A673 (cell line): ENCODE measurements at places on chromosomes 3 and 15. TPM values are rescaled to one million over a fixed set of nuclear protein-coding genes. Genes with fewer than 3 reads are reported as not detected.

- H3K27me3 ChIP-seq = no peaks in the 10 kb centered on the region
- no peak overlapping the region for H3K4me3 ChIP-seq
- H3K4me1 ChIP-seq = no peaks in the 10 kb centered on the region
- peaks cover 34% of the 10 kb centered on the region for H3K36me3 ChIP-seq
Observed at GRCh38 chr3:193614430-193614829, 21.4 kb downstream of the OPA1 start.

- no peaks in the 10 kb centered on the region for H3K27me3 ChIP-seq
- peaks cover 13% of the 10 kb centered on the region for H3K36me3 ChIP-seq
- peak; percentile 32 for DNase-seq
- peak overlapping the region; percentile 75 for H3K27ac ChIP-seq
Observed at GRCh38 chr3:106711650-106712049, 665.6 kb upstream of the CCDC54 start.

DNA sequence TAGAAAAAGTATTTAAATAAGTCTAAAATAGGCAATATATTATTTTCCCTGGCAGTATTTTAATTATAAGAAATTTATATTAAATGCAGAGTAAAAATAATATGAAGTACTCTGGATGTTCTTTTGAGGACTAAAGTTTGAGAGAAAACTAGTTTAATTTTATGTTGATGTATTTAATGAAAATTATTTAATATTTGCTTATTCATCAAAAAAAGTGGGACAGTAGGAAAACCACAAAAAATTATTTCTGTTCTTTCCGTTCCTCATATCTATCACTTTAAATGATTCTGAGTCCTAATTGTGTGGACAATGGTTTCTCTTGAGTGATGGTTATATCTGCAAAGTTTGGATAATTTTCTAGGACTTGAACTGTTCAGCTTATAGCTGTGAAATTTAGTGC, 147.2 kb upstream of the TNIK start:
- no peaks in the 10 kb centered on the region for H3K27me3 ChIP-seq
- no peak for DNase-seq
- H3K27ac ChIP-seq = no peak overlapping the region
- no peaks in the 10 kb centered on the region for H3K4me1 ChIP-seq
- no peaks in the 10 kb centered on the region for H3K36me3 ChIP-seq
- H3K4me3 ChIP-seq = no peak overlapping the region

DNA sequence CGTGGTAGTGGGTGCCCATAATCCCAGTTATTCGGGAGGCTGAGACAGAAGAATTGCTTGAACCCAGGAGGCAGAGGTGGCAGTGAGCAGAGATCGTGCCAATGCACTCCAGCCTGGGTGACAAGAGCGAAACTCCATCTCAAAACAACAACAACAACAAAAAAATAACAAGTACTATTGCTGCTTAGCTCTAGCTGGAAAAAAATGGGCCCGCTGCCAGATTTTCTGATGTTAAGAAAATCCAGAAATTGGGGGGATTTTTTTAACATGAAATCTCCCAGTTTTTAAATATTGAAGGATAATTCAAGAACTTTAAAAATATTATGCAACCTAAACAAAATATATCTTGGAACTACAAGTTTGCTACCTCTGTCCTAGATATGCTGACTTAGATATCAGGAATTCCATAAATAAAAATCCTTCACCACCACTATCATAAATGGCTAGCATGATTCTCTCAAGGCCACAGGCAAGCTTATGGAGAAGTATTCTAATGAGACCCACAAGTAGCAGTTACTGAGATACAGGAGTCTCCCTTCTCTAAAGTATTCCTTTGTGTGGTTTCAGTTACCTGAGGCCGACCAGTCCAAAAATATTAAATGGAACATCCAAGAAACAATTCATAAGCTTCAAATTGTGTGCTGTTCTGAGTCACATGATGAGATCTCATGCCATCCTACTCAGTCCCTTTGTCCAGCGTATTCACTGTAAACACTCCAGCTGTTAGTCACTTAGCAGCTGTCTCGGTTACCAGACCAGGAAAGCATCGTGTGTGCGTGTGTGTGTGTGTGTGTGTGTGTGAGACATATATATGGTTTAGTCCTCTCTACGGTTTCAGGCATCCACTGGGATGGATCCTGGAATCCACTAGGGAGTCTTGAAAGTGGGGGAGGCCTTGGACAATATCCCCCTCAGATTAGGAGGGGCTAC, 277.2 kb downstream of the TBL1XR1 start:
- H3K27me3 ChIP-seq = no peaks in the 10 kb centered on the region
- H3K27ac ChIP-seq = no peak overlapping the region
- H3K4me3 ChIP-seq = no peak overlapping the region
- no peak for DNase-seq
- H3K4me1 ChIP-seq = no peaks in the 10 kb centered on the region

DNA sequence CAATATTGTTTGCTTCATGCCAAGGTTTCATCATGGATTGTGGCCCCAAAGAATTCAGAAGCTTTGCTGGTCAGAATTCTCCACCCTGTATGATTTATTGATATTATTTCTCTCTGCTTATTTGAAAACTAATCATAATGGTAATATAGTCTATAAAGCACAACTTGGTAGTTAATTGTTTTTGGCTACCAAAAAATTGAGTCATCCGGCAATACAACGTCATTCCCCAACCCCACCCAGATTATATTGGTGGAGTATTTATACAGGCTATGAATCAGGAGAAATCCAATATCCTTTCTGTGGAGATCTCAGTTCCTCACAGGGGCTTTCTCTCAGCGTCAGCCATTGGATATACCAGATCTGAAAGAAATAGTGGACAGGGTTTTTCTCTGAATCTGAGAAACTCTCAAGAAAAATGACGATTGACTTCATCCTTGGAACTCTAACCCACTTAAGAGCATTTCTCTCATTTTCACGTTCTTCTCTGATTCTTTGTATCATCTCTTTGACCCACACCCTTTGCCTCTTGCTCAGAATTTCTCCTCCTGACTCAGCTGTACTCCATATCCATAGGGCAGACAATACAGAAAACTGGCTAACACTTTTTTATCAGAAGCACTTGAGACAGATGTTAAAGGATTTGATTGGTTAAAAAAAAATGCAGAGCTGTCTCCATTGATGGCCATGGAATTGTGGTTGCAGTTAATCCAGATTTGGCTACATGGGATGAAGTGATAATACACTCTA, 1055.8 kb upstream of the CADM2 start:
- no peak for DNase-seq
- no peaks in the 10 kb centered on the region for H3K36me3 ChIP-seq
- no peaks in the 10 kb centered on the region for H3K27me3 ChIP-seq
- H3K4me1 ChIP-seq = no peaks in the 10 kb centered on the region
- no peak overlapping the region for H3K27ac ChIP-seq
- no peak overlapping the region for H3K4me3 ChIP-seq

DNA sequence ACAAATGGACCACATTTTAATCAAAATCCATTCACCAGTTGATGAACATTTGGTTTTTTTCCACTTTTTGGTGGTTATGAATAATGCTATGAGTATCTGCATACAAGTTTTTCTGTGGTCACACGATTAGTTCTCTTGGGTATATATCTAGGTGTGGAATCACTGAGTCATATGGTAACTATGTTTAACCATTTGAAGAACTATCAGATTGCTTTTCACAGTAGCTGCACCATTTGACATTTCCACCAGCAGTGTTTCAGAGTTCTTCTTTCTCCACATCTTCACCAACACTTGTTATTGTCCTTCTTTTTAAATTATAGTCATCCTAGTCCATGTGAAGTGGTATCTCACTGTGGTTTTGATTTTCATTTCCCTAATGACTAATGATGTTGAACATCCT, 33.3 kb upstream of the ATG7 start:
- H3K4me3 ChIP-seq = no peak overlapping the region
- H3K27ac ChIP-seq = no peak overlapping the region
- no peaks in the 10 kb centered on the region for H3K36me3 ChIP-seq
- no peaks in the 10 kb centered on the region for H3K4me1 ChIP-seq
- no peak for DNase-seq
- H3K27me3 ChIP-seq = no peaks in the 10 kb centered on the region

- H3K4me1 ChIP-seq = peaks cover 49% of the 10 kb centered on the region
- peak overlapping the region; percentile 81 for H3K27ac ChIP-seq
- DNase-seq = peak; percentile 91
Observed at GRCh38 chr15:60379525-60380274, 18.1 kb downstream of the ANXA2 start.

- H3K36me3 ChIP-seq = no peaks in the 10 kb centered on the region
- H3K4me1 ChIP-seq = no peaks in the 10 kb centered on the region
- no peaks in the 10 kb centered on the region for H3K27me3 ChIP-seq
Observed at GRCh38 chr3:8593021-8593827, 51.4 kb downstream of the SSUH2 start.

DNA sequence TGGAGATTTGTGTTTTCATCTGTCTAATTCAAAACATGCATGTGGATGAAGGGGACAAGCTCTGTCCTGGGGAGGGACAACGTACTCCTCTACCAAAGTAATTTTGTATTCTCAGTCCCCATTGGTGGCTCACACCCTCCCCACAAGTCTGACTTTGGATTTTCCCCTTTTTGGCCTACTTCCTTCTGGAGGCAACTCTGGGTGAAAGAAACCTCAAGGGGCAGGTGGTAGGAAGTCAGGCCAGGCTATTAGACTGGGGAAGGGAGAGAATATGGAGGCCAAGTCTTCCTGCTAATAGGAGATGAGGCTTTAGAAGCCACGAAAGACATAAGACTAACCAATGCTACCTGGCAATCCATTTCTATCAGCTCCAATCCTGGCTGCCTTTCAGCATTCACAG, 124.9 kb upstream of the RASGRP1 start:
- DNase-seq = no peak
- no peak overlapping the region for H3K27ac ChIP-seq
- no peaks in the 10 kb centered on the region for H3K27me3 ChIP-seq
- no peaks in the 10 kb centered on the region for H3K4me1 ChIP-seq
- no peaks in the 10 kb centered on the region for H3K36me3 ChIP-seq

DNA sequence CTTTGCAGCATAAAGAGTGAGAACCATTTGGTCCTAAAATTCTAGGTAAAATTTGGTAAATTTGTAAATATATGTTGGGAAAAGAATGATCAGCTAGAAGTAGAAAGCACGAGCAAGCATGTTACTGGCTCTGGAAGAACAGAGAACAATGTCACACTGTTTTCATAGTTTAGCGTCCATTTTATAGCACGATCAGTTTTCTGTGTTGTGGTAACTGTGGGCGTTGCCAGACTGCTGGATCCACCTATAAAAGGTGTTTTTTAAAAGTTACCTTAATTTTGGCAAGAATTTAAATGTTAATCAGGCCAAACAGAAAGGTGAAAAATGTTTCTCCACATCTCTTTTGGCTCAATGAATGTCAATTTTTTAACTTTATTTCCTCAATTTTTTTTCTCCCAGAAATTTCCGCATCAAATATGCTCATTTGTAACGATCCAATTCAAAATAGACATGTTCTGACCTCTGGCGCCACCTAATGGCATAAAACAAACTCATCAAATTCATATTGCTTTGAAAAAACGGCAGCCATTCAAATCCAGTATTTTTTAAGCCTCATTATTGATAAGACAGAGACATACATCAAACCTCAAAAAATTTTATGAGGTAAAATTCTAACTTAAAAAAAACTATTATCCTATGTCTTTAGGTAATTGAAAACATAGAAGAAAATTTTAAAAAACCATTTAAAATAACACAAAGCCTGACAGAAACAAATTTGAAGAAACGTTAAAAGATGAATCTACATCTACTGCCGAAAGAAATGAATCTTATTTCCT, 5.5 kb upstream of the GP5 start:
- no peak overlapping the region for H3K4me3 ChIP-seq
- DNase-seq = peak; percentile 79
- no peaks in the 10 kb centered on the region for H3K27me3 ChIP-seq
- peaks cover 3% of the 10 kb centered on the region for H3K4me1 ChIP-seq

MAPK6 gene
- total RNA-seq = 50.9 and 56.4 TPM in 2 replicates

MED12L gene
- total RNA-seq = 0.71 and 1.1 TPM in 2 replicates

TJP1 gene
- total RNA-seq = 34.7 and 42.9 TPM in 2 replicates
